ENCODE measurements at places on chromosomes 3 and 15. TPM values are rescaled to one million over a fixed set of nuclear protein-coding genes. Genes with fewer than 3 reads are reported as not detected.

- DNase-seq, result no peak
Measured at GRCh38 chr3:162666835-162667234, 1170.2 kb downstream of the OTOL1 start.

DNA sequence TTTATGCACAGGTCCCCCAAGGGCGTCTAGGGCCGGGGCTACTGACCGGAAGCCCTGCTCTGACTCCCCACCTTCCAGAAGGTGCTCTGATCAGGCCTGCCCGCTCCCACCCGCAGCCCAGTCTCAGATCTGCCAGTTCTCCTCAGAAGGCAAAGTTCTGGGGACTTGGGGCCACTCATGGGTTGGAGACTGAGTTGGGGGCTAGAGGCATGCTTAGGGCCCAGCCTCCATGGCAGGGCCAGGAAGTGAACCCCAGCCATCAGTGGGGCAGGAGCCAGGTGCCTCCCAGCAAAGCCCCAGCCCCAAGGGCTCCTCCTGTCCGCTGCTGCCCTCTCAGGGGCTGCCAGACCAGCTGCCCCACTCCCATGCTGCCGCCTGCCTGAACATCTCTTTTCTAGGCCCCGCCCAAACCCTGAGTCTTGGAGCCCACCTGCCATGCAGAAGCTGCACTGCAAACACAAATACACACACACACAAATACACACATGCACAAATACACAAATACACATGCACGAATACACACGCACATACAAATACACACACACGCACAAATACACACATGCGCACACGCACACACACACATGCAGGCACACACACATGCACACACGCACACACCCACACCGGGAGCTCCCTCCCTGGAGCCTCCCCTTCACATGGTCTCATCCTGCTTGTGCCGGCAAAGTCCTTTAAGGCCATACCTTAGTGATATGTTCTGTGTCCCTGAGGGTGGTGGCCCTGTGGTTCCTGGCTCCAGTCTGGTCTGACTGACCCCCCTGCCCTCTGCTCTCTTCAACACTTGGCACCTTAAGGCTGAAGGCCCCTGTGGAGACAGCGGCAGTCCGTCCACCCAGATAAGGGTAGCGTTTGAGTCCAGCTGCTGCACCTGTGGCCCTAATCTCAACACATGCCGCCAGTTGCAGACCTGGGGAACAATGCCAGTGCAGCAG lies 59.2 kb upstream of the KLF13 start:
- no peak for DNase-seq

DNA sequence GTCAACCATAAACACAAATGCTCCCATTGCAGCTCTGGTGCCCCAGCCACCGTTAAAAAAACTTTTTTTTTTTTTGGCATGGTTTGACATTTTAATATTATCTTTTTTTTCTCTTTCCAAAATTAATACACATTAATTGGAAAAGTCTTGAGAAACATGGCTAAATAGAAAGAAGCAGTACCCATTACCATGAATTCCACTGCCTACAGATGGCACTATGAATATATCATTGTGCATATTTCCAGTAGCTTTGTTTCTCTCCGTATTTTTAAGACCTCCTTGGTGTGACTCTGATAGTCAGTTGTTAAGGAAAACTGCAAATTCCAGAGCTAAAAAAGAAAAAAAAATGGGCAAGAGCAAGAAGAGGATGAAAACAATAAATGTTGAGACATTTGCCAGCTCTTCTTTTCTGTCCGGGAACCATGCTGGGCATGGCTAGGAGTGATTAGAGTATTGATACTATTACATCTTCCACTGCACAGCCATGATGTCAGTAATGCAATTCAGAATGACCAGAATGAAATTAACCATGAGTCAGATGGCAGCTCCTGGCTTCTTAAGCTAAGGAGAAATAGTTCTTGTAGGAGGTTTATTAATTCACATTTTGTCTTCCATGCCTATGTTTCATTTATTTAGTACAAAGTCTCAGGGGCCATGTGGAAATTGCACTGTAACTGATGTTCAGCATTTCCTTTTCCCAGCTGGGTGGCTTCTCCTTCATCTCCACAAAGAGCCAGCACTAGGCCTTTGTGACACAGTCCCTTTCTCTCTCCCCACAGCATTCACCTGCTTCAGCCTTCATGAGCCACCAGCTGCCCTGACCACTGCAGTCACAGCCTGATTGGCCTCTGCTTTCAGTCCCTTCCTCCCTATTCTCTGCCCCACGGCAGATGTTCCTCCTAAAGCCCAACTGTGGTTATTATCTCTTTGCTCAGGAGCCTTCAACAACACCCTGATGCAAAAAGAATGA lies 31.8 kb downstream of the SLC7A14 start:
- DNase-seq, result peak; percentile 17

ACAN gene
- total RNA-seq, result not detected

DNA sequence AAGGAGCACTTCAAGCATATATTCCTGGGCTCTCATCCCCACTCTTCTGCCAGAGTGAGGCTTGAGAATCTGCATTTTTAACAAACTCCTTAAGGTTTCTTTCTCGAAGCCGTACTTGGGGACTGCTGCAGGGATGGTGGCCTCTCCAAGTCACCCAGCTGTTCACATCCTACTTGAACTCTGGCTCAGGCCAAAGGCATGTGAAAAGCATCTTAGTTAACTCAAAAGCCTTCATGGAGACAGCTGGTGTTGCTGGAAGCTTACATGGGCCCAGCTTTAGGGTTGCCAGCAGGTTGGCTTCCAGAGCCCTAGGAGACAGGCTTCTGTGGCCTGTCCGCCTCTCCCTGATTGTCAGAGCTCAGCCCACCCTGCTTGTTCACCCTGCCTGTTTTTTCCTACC lies 139.2 kb downstream of the THSD4 start:
- no peak for DNase-seq

DNA sequence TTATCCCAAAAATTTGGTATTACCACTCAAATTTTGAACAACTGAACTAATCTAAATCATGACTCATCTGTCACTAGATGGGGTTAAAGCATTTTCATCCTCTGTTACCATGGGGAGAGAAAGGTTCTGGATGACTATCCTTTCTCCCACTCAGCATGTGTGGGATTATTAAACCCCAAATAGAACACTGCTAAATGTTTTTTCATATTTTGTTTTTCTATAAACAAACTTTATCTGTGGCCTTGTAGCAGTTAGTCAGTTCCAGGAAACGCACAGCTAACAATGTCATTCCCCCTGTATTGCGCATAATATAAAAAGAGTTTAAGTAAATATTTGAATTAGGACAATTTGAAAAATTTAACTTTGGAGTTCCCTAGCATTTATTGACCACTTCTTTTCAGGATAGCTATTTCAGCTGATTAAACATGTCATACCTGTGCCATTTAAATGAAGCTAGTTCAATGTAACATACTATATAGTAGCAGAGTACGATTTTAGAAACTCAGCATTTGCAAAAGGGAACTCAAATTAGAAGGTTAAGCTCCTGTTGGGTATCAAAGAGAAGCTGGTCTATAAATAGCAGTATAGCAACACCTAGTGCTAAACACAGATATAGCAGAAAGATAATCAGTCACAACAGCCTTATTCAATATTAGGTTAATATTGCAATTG lies 9.2 kb upstream of the TMEM212 start:
- DNase-seq, result peak; percentile 74

- DNase-seq, result no peak
Measured at GRCh38 chr3:155313916-155314315, 20.4 kb upstream of the STRIT1 start.

AMIGO3 gene
- under 0.01 TPM for total RNA-seq

SCAMP5 gene
- total RNA-seq, result 5.6 TPM

GRCh38 chr3:15065550-15066007 lies 464 bp upstream of the MRPS25 start:
- no peak for DNase-seq

DNA sequence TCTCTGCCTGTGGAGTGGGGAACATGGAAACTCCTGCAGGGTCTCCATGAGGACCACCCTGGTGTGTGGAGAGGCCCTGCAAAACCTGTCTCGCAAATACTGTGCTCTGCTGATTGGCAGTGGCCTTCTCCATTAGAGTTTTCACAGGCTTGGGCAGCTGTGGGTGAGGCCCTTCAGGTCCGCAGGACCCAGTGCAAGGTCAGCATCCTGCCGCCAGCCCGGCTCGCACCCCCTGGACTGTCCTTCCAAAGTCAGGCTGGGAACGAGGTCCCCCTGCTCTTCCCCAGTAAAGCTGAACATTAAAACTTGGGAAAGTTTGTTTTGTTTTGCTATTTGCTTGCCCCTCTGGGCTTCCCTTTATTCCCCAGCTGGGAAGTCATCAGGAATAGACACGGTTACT lies 85.0 kb upstream of the PLXNA1 start:
- DNase-seq, result no peak

DNA sequence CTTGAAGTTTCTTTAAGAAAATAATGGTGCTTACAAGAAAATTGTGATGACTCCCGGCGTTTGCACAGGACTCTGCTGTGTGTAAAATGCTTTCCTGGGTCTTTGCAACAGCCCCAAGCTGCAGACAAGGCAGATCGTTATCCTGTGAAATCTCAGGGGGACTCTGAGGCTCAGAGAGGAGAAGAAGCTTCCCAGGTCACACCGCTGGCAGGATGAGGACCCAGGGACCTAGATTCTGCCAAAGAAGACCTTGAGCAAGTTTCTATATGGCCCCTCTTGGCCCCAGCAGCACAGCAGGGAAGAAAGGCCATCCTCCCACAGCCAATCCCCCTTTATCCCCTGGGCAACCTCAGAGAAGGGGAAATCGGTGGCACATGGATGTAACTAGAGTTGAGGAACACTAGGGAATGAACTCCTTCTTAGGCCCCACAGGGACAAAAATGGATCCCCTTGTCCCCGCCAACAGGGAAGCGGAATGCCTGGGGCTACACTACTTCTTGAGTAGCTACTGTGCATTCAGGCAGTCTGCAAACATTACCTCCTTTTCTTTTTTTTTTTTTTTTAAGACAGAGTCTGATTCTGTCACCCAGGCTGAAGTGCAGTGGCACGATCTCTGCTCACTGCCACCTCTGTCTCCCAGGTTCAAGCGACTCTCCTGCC lies 72.8 kb downstream of the CPN2 start:
- no peak for DNase-seq

DNASE1L3 gene
- 5.0 TPM for total RNA-seq
